ENCODE measurements at places on chromosomes 4 and X.

DNA sequence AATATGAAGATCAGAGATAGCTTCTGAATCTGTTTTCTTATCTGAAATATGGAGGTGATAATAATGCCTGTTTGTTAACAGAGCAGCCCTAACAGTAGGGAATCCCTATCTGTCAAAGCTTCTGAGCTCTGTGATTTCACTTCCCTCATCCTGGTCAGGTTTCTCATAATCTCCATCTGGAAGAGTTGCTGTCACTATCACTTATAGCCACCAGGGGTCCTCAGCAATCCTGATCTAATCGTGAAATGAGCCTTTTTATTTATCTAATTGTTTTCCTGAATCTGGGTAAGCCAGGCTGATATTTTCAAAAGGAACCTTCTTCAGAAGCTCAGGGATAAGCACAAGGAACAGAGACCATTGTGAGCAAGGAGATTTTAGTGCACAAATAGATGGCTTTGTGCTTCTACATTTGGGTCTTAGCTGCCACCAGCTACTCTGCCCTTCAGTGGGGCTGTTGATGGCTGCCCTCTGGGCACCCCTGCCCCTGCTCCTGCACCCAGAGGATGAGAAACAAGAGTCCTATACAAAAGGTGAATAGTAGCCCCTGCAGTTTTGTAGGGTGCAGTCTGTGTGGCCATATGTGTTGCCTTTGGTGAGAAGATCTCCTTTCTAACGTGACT is 196.4 kb upstream of the RADX start:
- no peak for DNase-seq

- no peak for DNase-seq
Measured at GRCh38 chrX:69321006-69321655, 155.9 kb upstream of the PJA1 start.

GRCh38 chrX:115337491-115338144 is 48.1 kb downstream of the LUZP4 start:
- DNase-seq = no peak

DNA sequence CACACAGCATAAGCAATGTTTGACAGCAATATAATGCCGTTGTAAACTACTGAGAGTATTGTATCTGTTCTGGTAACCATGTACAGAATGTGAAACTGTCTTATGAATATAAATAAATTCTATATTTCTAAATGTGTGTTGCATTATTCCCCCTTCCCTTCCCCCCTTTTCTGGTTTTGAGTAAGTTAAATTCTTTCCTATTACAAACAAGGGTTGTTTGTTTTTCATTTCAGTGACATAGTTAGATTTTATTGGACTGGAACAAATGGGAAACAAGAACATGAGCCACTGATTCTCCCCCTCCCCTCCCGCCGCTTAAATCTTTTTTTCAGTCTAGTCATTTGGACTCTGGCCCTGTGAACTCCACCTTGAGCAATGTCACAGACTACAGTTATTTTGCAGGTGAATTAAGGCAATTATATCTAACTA is 69.8 kb downstream of the GPAT3 start:
- no peak for DNase-seq

DNA sequence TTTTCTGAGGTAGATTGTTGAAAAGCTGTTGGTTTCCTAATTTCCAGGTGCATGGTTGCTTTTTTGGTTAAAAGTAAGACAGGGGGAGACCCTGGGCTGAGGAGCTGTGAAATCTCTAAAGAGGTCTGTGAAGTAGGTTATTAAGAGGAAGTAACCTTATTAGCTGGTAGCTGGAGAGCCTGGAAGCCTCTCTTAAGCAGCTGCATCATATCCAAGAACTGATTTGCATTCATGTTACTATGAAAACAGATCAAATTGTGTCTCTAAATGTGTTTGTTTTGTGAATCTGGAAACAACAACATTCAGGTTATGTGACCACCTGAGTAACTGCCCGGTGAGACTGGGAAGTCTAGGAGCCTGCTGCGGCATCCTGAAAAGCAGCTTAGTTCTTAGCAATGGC is 54.1 kb downstream of the ARHGAP10 start:
- no peak for DNase-seq

DNA sequence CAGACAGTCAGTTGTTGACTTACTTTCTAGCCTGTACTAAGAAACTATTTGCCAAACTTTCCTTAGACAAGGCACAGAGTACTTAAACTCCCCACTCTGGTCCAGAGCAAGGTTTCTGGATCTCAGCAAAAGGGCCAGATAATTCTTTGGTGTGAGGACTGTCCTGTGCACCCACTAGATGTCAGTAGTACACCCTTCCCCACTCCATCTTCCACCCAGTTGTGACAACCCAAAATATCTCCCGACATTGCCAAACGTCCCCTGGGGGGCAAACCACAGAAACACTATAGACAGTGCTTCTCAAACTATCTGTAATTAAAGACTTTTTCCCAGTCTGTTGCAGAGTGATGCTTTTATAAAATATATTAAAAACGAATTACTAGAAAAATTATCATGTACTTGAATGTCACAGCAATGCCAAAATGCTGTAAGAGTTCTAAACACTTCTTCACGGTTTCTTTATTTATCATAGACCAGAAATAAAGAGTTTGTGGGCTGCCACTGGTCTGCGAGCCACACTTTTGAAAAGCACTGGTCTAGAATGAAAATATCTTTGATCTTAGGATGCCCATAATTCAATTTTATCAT is 203.5 kb downstream of the PRDM5 start:
- no peak for DNase-seq
